Left colon (tissue), 2 donors: ENCODE measurements at places on chromosomes 12 and 14.

DNA sequence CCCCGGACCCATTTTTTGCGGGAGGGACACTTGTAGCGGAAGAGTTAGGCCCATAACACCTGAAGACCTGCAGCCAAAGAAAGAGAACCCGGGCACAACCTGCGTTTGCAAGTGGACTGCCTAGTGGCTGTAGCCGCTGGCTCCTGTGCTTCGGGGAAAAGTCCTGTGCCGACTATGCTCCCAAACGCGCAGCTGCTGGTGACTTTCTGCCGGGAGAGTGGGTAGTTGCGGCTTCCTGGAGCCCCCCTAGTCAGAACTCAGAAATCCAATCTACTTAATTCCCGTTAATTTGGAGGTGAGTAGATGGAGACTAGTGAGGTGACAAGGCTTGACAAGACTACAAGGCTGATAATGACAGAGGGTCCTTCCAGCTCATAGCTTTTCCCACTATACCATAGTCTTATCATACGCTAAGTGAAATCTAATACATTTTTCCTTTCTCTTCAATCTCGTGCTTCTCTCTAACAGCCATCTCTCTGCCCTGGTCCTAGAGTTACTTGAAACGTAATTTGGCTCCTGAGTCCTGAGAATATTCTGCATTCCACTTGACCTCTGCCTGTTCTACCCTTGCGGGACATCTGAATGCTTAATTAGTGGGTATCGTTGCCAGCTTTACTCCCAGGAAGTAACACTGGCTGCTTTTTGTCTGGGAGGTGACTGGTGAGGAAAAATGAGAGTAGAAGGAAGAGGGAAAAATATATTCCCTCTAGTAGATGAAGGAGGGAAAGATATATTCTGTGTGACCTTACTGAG, 556 bp downstream of the MTHFD1 start:
- peak; percentile 50 for DNase-seq

- no peak for DNase-seq
These were observed 380.1 kb downstream of the NOVA1 start for GRCh38 chr14:26217778-26218177.

- no peak for DNase-seq
These were observed 3.5 kb upstream of the SEL1L start for GRCh38 chr14:81537193-81537592.

DNA sequence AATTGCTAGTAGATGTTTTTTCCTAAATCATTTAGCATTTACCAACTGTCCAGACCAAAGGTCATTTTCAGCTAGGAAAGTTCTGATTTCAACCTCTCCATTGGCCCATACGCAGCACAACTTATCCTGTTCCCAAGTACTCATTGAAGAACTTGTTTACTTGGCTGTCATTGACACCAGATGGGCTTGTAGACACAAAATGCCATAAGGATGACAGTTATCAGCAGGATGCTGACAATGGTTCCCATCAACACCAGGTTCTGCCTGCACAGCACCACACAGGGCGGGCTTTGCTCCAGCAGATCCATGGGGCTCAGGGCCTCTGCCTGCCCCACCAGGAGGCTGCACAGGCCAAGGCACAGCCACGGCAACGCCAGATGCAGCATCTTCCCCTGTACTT, 36.5 kb upstream of the TMPRSS12 start:
- DNase-seq, result no peak

DNA sequence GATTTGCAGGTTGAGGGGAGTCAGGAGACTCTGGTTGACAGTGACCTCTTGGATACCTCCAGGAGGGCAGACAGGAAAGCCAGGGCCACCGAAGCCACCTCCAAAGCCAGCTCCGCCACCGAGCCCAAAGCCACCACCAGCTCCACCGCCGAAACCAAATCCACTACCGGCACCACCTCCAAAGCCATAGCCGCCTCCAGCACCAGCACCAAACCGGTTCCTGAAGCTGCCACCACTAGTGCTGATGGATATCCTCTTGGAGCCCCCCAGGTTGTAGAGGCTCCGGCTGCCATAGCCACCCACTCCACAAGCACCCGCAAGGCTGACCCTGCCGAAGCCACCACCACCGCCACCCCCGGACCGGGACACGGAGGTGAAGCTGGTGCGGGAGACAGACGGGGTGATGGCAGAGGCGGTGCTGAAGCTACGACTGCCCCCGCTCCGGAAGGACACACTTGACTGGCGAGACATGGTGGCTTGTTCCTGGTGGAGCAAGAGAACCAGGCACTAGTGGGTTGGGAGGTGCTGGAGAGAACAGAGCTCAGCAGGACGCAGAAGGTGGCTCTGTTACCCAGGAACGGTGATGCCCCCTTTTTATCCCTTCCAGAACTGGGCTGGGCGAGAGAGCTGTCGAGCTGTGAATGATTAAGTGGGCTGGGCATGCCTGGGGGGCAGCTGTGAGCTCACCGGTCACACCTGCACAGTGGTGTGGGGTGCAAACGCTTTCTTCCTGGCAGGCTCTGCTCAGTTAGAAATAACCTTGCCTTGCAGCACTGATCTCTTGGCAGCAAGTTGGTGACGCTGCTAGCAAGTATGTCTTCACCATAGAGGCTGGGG, at the start of gene KRT5:
Gene KRT5 (minus strand): TSS at position 569 of the 837 bp plus-strand sequence. CDS start 98 bp downstream, at position 471.
- no peak for DNase-seq

DNA sequence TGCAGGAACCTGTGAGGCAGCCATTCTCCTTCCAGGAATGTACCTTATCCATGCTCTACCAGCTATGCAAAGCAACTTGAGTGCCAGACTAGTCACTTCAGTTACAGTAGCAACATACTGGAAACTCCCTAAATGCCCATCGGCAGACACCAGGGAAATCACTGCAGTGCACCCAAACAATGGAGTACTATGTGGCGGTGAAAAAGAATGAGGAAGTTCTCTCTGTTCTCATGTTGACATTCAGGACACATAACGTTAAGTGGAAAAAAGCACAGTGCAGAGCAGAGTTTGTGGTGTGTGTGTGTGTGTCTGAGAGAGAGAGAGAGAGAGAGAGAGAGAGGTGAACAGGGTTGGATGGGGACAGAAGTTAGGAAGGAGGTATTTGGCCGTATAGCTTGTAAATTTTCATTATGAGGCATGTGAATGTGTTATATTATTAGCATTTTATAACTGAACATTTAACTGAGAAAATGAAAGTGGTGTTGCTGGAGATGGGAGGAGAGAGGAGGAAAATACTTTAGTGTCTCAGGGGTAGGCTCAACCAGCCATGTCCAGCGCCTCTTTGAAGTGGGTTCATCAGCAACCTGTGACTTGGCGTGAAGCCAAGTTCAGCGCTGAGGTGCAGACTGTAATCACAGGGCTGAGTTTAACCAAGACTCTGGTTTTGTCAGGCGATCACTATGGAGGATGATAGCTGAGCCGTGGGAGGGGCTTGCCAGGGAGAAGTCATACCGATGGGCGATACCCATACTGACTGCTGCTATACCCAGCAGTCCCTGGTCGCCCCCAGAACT, 17.3 kb downstream of the TNFAIP2 start:
- no peak for DNase-seq

DNA sequence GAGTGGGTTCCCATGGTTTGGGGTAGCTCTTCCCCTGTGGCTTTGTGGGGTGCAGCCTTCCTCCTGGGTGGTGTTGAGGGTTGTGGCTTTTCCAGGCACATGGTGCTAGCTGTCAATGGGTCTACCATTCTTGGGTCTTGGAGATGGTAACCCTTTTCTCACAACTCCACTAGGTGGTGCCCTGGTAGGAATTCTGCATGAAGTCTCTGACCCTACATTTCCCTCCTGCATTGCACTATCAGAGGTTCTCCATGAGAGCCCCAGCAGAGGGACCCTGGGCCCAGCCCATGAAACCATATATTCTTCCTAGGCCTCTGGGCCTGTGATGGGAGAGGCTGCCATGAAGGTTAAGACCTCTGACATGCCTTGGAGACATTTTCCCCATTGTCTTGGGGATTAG, 1093.3 kb downstream of the SLC16A7 start:
- DNase-seq, result no peak

GRCh38 chr12:96054244-96054610, 18.8 kb upstream of the LTA4H start:
- DNase-seq, result no peak

- DNase-seq, result no peak
These were observed 30.0 kb downstream of the SENP1 start for GRCh38 chr12:48075832-48076231.

DNA sequence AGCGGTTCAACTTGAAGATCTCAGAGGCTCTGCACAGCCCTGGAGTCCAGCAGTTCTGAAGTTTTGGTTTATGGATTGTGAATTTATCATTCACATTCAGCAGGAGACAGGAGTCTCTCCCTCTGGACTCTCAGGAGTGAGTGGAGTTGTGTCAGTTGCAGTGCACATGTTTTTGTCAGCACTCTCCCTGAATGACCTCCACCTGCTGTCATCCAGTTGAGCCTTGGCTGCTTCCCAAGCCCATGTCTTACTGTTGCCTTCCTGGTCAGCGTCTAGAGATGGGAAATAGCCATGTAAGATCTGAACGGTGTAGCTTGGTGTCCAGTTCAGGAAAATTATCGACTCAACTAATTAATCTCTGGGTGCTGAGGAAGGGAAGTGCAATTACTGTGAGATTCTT, 133.2 kb downstream of the PRKCH start:
- no peak for DNase-seq

GRCh38 chr14:68962681-68963080, 16.4 kb downstream of the ACTN1 start:
- DNase-seq, result no peak

DNA sequence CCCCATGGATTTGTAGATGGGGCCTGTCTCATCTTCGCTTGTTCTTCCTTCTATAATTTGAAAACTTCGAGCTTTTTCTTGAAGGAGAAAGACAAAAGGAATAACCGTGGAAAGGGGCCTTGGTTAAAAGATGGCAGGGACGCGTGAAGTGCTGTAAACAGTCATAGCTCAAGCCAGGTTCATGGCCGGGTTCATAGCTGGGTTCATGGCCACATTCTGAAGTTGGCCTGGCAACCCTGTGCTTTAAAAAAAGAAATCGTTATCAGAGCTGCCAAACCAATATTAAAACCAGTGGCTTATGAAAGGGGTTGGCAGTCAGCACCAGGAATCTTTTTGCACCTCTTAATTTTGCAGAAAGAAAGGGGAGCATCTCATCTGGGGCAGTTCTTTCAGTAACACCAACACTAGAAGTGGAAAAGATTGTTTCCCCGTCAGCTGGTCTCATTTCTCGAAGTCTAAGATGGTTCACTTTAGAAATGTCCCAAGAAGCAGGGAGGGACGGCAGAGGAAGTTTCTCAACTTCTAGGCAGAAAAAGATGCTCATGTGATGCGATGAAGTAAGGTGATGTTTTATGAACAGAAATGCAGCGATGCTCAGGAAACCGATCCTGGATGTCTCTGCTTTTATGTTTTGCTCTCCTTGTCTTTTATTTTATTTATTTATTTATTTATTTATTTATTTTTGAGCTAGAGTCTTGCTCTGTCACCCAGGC, 193.1 kb upstream of the TBX3 start:
- DNase-seq, result no peak

GRCh38 chr14:104658325-104658712, 31.1 kb upstream of the INF2 start:
- DNase-seq, result no peak

DNA sequence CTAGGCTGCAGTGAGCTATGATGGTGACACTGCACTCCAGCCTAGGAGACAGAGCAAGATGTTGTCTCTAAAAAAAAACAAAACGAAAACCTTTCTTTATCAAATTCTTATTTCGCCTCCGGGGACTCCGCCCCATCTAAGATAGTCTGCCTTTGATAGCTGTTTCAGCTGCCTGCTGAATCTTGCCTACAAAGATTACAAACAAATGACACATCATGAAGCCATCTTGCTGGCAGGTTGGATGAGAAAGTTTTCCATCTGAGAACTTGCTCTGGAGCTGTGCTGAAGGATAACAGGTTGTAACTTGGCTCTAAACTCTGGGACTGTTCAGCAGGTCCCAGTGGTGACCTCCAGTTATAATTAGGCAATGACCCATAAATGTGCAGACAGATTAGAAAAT, 41.8 kb upstream of the AEBP2 start:
- DNase-seq, result no peak

- no peak for DNase-seq
These were observed 68.0 kb upstream of the MAX start for GRCh38 chr14:65170318-65170717.

DNA sequence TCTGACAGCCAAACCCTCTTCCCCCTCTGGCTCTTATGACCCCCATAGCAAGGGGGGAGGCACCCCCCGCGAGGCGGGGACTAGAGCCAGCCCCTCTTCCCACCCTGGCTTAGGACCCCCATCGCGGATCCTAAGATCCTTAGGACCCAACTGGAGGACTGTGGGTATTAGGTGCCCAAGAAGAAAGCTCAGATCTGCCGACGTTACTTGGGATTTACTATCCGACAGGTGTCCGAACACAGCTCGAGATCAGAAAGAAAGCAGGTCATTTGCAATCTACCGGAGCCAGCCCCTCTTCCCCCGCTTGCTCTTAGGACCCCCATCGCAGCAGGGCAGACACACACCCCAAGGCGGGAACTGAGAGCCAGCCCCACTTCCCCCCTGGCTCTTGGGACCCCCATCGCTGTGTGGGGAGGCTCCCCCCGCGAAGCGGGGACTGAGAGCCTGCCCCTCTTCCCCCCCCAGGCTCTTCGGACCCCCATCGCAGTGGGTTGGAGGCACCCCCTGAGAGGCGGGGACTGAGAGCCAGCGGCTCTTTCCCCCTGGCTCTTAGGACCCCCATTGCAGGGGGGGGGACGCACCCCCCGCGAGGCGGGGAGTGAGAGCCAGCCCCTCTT, 46.8 kb downstream of the DDX11 start:
- no peak for DNase-seq

DNA sequence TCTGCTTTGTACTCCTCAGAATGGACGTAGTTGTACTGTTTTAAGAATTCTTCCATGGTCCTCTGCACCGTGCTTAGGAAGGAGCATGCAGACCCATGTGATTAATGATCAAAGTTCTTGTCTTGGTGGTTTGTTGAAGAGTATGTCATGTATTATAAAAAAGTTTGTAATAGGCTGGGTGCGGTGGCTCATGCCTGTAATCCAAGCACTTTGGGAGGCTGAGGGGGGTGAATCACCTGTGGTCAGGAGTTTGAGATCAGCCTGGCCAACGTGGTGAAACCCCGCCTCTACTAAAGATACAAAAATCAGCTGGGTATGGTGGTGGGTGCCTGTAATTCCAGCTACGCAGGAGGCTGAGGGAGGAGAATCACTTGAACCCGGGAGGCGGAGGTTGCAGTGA, 61.8 kb upstream of the RTL1 start:
- DNase-seq, result no peak

- no peak for DNase-seq
These were observed 7.9 kb upstream of the CRIP2 start for GRCh38 chr14:105466531-105467248.

DNA sequence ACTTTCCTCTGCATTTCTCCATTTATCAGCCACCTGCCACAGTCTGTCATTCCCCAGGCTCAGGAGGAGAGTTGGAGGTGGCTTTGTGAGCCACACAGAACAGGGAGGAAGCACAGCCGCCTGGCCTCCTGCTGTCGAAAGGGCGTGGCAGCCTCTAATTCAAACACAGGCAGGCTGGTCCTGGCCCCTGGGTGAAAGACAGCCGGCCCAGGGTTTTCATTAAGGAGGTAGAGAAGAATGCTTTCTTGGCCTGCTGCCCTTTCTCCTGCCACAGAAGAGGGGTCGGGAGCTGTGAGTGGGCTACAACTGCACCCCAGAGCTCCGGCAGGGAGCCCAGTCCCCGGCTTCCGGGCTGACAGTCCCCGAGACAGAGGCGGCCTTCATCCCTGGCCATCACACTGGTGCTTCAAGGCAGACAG, 108.6 kb upstream of the FZD10 start:
- no peak for DNase-seq
